Left ventricle myocardium superior (tissue), 1 donor: ENCODE measurements at places on chromosomes 2 and 18. TPM values are rescaled to one million over a fixed set of nuclear protein-coding genes. Genes with fewer than 3 reads are reported as not detected.

Gene MZT2A
- 370 TPM for total RNA-seq

Gene AMER3
- not detected for total RNA-seq

Gene FTCDNL1
- 2.0 TPM for total RNA-seq

- DNase-seq: no peak
These were observed 1.9 kb downstream of the GTF2A1L start for GRCh38 chr2:48619526-48619925.

DNA sequence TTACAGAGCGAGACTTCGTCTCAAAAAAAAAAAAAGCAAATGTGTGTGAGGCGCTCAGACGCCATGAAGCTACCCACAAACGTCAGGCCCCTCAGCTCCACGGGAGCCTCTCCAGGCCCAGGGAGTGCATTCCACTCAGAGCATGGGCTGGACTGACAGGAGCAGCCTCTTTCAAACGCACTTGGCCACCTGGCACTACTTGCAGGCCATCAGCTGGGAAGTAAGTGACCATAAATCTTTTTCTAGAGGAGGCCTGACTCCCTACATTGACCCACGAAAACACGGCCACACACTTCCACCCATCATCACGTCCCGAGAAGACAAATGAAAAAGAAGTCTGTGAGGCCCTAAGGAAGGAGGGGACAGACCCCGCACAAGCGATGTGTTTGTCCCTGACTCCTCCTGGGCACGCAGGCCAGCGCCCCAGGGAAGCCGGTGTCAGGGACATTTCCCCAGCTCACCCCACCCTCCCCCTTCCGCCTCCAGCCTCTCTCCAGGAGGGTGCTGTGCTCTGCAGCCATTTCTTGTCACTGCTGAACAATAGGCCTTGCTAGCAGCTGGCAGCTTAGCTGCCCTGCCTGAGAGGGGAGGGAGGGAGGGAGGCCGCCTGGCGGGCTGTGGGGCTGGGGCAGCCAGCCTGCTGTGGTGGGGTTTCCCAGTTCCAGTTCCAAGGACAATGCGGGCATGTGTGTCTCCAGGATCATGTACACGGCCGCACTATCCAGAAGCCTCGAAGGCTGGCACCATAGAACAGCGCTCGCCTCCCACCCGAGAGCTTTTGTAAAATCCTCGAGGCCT lies 26.6 kb downstream of the SERTAD2 start:
- no peak for DNase-seq

DNA sequence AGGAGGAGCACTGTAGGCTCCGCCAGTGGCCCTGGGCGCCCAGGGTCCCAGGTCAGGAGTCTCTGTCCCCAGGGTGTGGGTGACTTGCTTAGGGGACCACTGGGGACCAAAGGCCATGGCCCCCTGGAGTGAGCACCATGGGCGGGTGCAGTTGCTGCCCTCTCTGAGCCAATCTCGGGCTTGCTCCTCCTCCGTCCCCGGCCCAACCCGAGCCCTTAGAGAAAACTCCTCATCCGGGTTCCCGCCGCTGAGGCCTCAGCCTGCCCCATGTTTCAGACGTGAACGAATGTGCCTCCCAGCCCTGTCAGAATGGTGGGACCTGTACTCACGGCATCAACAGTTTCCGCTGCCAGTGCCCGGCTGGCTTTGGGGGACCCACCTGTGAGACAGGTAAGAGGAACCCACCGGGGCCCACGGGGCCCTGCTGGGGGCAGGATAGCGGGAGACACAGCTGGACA lies 38.6 kb downstream of the SNED1 start:
- DNase-seq: no peak

DNA sequence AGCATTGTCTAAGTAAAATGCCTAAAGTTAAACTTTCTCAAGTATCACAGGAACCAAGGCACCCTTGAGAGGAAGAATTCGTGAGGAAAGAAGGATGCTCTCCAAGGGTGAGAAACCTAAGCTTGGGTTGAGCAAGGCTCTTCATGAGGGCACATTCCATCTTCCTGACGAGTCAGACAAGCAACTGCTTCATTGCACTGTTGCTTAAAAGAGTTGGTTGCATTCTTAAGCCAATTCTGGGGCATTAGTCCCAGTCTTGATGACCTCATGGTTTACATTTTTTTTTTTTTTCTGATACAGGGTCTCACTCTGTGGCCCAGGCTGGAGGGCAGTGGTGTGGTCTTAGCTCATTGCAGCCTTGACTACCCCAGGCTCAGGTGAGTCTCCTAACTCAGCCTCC lies 237.5 kb downstream of the ACTR3 start:
- DNase-seq: no peak

- DNase-seq: no peak
These were observed 73.3 kb downstream of the KCNJ3 start for GRCh38 chr2:154771664-154772284.

GRCh38 chr2:119657466-119658145 lies 21.4 kb upstream of the TMEM177 start:
- DNase-seq: no peak

GRCh38 chr2:96747061-96747617 lies 7.3 kb upstream of the LMAN2L start:
- DNase-seq: no peak

DNA sequence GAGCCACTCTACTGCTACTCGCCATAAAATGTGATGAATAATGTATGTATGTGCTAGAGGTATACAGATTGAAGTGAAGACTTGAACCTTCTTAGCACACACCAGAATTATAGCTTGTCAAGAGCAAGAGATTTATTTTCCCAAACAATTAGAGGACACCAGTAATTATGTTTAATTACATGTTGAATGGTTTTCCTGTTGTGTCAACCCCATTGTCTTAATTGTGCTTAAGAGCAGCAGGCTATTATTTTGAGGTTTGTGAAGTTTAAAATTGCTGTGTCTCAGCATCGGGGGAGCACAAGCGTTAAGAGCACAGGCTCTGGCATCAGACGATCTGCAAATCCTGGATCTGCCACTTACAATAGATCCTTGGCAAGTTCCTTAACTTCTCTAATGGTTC lies 29.0 kb downstream of the KIF5C start:
- no peak for DNase-seq

Gene HDHD2
- total RNA-seq: 40.2 TPM

Gene ASB3
- 11.7 TPM for total RNA-seq

Gene METTL4
- total RNA-seq: 5.9 TPM

DNA sequence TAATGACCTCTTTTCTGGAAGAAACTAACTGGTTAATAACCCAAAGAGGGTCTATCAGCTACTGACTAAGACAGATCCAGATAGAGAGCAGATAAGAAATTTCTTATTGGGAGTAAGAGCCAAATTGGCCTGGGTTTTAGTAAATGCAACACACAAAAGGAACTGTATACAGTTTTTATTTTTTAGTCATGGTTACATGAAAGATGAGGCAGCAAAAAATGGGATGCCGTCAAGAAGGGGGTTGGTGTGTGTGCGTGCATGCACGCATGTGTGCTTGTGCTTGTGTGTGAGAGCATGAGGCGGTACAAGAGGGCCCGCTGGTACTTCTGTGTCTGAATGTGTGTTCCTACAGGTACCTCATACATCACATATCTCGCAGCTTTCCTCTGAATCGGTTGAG lies 466.2 kb upstream of the HNRNPA3 start:
- no peak for DNase-seq

DNA sequence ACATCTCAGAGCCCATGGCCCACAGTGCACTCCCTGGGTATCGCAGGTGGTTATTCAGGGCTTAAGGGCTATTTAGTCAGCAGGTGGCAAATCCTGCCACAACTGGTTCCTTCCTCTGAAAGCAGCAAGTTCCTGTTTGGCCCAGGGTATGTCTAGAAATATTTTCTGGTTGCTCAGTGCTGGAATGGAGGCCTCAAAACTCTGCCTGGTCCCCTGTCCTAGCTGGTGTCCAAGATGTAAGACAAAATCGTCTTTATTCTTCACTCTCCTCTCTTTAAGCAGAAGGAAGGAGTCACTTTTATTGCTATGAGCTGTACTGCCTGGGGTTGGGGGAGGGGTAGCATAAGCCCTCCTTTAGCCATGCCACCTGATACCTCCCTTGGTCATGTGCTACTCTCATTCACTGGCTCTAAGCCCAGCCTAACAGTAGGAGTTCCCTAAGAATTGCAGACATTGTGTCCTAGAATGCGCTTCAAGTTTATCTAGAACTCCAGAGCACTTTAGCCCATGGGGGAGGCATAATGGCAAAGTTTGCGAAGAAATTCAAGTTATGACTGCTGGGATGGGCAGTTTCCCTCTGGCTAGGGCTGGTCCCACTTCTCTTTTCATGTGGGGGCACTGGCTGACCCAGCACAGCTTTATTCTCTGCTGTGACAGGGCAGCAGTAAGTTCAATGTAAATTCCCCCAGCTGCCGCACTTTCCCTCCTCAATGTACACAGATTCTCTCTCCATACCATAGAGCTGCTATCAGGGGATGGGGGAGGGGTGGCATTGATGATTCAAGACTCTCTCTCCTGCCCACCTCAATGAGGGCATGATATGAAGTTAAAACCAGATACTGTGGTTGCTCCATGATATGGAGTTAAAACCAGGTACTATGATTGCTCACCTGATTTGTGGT lies 27.1 kb upstream of the CWC22 start:
- no peak for DNase-seq

Gene CCL20
- total RNA-seq: not detected

DNA sequence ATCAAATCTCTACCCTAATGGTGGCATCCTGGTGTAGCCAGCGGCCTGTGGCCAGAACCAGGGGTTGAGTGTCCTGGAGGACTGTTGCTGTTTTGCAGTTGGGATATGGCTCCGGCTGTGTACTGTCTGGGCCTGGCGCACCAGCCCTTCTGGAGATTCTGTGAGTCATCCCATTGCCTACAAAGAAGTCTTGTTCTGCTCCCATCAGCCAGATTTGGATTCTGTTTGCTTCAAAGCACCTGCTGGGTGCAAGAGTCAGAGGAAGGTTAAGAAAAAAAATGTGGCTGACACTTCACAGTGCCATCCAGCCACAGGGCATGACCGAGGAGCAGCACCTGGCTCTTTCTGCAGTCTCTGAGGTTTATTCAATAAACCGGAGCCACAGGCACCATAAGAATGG lies 41.0 kb upstream of the ASAP2 start:
- peak; percentile 55 for DNase-seq

Gene IL1R1
- total RNA-seq: 20.9 TPM

Gene LOXL3
- total RNA-seq: 2.6 TPM

GRCh38 chr2:115083225-115083624 lies 640.8 kb downstream of the DPP10 start:
- DNase-seq: no peak
